ENCODE measurements at places on chromosomes 2 and 18. TPM values are rescaled to one million over a fixed set of nuclear protein-coding genes. Genes with fewer than 3 reads are reported as not detected.

The TPRKB gene
- 25.7 TPM for total RNA-seq

The TMEM200C gene
- under 0.01 TPM for total RNA-seq

The RFTN2 gene
- 3.8 TPM for total RNA-seq

The TRABD2A gene
- 0.56 TPM for total RNA-seq

The SERPINE2 gene
- 7.2 TPM for total RNA-seq

The APCDD1 gene
- total RNA-seq, result under 0.01 TPM

The RNMT gene
- 12.5 TPM for total RNA-seq

The ATOH8 gene
- 3.9 TPM for total RNA-seq

The SERPINB4 gene
- not detected for total RNA-seq

The FRZB gene
- not detected for total RNA-seq

The CYP1B1 gene
- total RNA-seq, result 0.18 TPM

The IL18R1 gene
- total RNA-seq, result 3.7 TPM

The LPIN1 gene
- total RNA-seq, result 54.1 TPM

The C18orf54 gene
- 4.7 TPM for total RNA-seq

The GULP1 gene
- total RNA-seq, result 35.5 TPM

The SLC19A3 gene
- total RNA-seq, result 0.09 TPM

The ABHD1 gene
- under 0.01 TPM for total RNA-seq

The INO80C gene
- 13.0 TPM for total RNA-seq

The ANO7 gene
- total RNA-seq, result 0.45 TPM

The ACTG2 gene
- total RNA-seq, result under 0.01 TPM

The ACMSD gene
- not detected for total RNA-seq

The RGPD3 gene
- total RNA-seq, result 0.09 TPM

The TCF7L1 gene
- total RNA-seq, result 5.1 TPM

The MGAT5 gene
- 81.7 TPM for total RNA-seq

The LDLRAD4 gene
- total RNA-seq, result 2.0 TPM

The SCYGR5 gene
- not detected for total RNA-seq

The CHRNA1 gene
- 0.09 TPM for total RNA-seq

The CCDC102B gene
- total RNA-seq, result 2.5 TPM

The SCYGR7 gene
- not detected for total RNA-seq

The DSC3 gene
- total RNA-seq, result 0.38 TPM

The RALB gene
- 217 TPM for total RNA-seq

The RIOK3 gene
- total RNA-seq, result 51.3 TPM

The PLEK gene
- 0.09 TPM for total RNA-seq

The SNTG2 gene
- not detected for total RNA-seq

The MC2R gene
- not detected for total RNA-seq

The ZRANB3 gene
- total RNA-seq, result 8.9 TPM

The CETN1 gene
- total RNA-seq, result not detected

The FOXD4L1 gene
- not detected for total RNA-seq

The FOXI3 gene
- total RNA-seq, result not detected

Measured in endothelial cell of coronary artery (primary cell).